Cardiac muscle cell (in vitro differentiated cells and primary cell): ENCODE measurements at places on chromosomes 2 and 18.

GRCh38 chr18:22074282-22075070 lies 94.9 kb upstream of the GATA6 start:
- DNase-seq: no peak

DNA sequence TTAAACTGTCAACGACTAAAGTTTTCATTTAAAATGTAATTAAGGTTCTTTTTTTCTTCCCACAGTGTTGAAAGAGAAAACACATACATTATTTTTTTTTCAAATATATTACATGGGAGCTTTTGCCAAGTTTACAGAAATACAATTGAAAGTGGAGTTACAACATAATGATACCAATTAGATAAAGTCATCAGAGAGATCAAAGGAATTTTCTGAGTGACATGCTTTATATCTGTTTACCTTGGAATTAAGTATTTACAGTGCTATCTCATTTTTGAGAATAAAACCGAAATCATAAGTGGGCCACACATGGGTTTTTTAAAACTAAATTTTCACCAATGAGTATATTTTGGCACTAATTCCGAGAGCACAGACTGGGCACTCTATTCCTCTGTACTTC lies 165.2 kb downstream of the RAPGEF4 start:
- no peak for DNase-seq

- no peak for DNase-seq
Observed at GRCh38 chr18:27206411-27206810, 21.3 kb upstream of the CHST9 start.

GRCh38 chr2:46273225-46273863 lies 23.9 kb upstream of the EPAS1 start:
- DNase-seq: no peak

DNA sequence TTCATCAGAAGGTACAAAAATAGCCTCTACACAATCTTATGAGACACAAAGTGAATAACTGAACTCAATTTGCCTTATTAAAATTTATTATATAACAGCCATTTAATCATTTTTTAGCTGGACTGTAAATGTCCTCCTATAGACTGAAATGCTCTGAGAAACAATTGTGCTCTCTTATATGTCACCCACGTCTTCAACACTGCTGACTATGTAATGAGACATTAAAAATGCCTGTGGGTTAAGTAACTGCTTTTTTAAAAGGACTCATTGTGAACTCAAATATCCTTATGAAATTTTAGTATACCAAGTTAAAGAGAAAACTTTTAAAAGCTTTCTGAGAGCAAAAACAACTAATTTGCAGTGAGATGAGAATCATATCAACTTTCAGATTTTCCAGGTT lies 10.4 kb upstream of the GALNT1 start:
- no peak for DNase-seq

- peak; percentile 67 for DNase-seq
Observed at GRCh38 chr2:46780801-46781445, 134.7 kb downstream of the MCFD2 start.

GRCh38 chr2:95017836-95018235 lies 7.7 kb upstream of the MAL start:
- no peak for DNase-seq

- DNase-seq: no peak
Observed at GRCh38 chr2:180406687-180407086, 399.6 kb upstream of the CWC22 start.

DNA sequence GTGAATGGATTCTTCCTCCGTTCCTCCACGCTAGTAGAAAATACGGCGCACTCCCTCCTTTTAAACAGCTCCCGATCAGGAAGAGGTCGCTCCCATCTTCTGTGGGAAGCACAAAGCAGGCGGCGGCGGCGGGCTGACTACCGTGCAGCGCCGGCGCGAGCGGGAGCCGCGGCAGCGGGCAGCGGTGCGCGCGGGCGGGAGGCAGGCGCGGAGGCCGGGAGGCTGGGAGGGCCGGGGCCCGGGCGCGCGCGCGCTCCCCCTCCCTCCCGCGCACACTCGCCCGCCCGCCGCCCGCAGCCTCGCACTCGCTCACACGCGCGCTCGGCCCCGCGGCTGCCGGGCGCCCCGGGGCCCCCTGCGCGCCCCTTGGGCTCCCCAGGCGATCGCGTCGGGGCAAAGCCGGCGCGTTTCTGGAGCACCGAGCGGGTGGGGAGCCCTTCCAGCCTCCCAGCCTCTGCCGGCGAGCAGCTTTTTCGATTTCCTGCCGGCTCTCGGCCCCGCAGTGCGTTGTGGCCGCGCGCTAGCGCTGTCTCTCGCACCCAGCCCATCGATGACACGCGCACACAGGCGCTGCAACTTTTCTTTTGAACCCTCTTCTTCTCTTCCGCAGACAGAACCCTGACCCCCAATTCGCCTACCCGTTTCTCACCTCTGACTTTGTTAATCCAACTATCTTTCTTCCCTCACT lies at the start of gene SLC8A1:
Gene SLC8A1, minus strand, starts transcription at position 173 of the 688 bp plus-strand sequence.
- peak; percentile 54 for DNase-seq

DNA sequence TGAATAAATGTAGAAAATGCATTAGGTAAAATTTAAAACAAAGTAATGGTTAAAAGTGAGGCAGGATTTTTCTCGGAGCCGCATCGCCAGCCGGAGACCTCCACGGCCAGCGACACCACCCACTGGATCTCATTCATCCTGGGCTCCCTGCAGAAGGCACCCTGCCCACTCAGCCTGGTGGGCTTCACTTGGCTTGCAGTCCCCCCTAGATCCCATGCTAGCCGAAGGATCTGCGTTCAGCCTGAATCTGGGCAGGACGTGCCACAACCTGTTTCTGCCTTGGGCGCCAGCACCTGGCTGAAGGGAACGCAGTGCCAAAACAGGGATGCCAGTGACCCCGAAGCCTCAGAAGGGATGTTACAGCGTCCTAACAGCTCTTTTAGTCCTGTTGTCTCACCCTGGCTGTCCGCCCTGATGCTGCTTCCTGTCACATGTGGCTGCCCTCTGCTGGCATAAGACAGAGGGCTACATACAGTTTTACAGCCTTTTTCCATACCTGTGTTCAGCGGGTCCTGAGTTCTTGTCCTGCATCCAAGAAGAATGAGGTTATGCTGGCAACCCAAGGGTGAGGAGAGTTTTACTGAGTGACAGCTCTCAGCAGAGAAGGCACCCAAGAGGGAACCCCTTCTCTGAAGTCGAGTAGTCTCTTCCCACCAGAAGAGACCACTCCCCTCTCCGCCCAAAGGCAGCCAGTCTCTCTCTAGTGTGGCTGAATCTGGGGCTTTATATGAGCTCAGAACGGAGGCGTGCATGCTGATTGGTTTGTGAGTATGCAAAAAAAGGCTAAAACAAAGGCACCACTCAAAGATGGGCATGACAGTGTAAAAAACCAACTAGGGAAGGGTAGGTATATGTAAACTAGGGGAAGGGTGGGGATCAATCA lies 173.1 kb upstream of the GYPC start:
- peak; percentile 2 for DNase-seq

GRCh38 chr2:147135376-147135775 lies 709.5 kb upstream of the ACVR2A start:
- peak; percentile 19 for DNase-seq

GRCh38 chr2:100629309-100629708 lies 66.5 kb downstream of the PDCL3 start:
- DNase-seq: no peak
